ENCODE measurements at places on chromosomes 7 and 10.

- no peak for DNase-seq
Observed at GRCh38 chr10:69659241-69660038, 29.4 kb downstream of the FAM241B start.

DNA sequence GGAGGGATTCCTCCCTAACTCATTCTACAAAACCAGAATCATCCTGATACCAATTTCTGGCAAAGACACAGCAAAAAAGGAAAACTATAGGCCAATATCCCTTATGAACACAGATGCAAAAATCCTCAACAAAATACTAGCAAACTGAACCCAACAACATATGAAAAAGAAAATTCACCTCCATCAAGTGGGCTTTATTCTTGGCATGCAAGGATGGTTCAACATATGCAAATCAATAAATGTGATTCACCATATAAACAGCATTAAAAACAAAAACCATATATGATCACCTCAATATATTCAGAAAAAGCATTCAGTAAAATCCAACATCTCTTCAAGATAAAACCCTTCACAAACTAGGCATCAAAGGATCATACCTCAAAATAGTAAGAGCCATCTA is 23.5 kb downstream of the SNX13 start:
- no peak for DNase-seq

GRCh38 chr10:33189363-33189762 is 145.1 kb downstream of the NRP1 start:
- no peak for DNase-seq

DNA sequence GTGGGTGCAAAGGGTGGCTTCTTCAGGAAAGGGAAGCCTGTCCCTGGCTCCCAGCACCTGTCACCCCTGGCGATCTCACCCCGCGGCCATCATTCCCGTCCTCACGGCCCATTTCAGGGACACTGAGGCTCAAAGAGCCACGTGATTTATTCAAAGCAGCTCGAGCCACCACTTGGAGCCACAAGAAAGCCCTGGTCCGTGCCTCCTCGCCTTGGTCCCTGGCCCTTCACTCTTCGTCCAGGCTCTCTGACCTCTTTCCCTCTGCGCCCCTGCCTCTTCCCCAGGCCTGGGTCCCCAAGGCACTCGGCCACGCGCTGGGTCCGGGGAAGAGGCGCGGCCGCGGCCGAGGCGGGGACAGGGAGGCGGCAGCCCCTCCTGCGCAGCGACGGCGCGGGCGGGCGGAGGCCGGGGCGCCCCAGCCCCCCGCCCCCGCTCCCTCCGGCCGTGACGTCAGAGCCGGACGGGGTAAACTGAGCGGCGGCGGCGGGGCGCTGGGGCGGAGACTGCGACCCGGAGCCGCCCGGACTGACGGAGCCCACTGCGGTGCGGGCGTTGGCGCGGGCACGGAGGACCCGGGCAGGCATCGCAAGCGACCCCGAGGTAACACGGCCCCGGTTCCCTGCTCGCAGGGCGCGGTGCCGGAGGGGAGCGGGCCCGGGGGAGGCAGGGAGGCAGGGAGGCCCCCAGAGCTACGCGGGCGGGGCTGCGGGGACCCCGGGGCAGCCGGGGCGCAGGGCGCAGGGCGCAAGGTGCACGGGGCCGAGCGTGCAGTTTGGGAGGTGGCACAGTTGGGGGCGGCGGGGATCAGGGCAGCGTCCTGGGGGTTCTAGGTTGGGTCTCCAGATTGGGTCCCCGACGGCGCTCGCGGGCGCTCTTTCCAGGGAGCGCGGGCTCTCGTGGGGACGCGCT is at the start of gene SLC18A2:
Gene SLC18A2, plus strand, starts transcription at position 494 of the 909 bp plus-strand sequence. CDS start 580 bp downstream, outside the sequence.
- no peak for DNase-seq

All from MM.1S (cell line).